ENCODE measurements at places on chromosomes 7 and 10. TPM values are rescaled to one million over a fixed set of nuclear protein-coding genes. Genes with fewer than 3 reads are reported as not detected.

DNA sequence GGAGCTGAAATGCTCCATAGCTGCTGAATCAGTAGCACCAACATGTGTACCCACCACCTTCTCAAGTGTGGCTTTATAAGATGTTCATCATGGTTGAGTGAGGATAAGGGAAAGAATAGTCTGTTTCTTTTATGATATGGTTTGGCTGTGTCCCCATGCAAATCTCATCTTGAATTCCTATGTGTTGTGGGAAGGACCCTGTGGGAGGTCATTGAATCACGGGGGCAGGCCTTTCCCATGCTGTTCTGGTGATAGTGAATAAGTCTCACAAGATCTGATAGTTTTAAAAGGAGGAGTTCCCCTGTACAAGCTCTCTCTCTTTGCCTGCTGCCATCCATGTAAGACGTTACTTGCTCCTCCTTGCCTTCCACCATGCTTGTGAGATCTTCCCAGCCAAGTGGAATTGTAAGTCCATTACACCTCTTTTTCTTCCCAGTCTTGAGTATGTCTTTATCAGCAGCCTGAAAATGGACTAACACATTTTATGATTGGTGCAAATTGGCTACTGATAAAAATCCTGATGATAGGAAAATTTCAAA is 799.9 kb downstream of the TNS3 start:
- DNase-seq: no peak
- no peaks in the 10 kb centered on the region for H3K27me3 ChIP-seq
- H3K4me3 ChIP-seq: no peak overlapping the region
- H3K27ac ChIP-seq: no peak overlapping the region
- no peaks in the 10 kb centered on the region for H3K36me3 ChIP-seq

GRCh38 chr7:40799-41750 is 151.3 kb upstream of the FAM20C start:
- H3K4me1 ChIP-seq: no peaks in the 10 kb centered on the region
- no peak overlapping the region for H3K27ac ChIP-seq
- no peak overlapping the region for H3K4me3 ChIP-seq
- H3K27me3 ChIP-seq: peaks cover 43% of the 10 kb centered on the region

- H3K27ac ChIP-seq: no peak overlapping the region
- no peaks in the 10 kb centered on the region for H3K27me3 ChIP-seq
- peak; percentile 73 for DNase-seq
- H3K4me1 ChIP-seq: no peaks in the 10 kb centered on the region
These were observed 47.1 kb upstream of the UCN3 start for GRCh38 chr10:5317547-5318107.

DNA sequence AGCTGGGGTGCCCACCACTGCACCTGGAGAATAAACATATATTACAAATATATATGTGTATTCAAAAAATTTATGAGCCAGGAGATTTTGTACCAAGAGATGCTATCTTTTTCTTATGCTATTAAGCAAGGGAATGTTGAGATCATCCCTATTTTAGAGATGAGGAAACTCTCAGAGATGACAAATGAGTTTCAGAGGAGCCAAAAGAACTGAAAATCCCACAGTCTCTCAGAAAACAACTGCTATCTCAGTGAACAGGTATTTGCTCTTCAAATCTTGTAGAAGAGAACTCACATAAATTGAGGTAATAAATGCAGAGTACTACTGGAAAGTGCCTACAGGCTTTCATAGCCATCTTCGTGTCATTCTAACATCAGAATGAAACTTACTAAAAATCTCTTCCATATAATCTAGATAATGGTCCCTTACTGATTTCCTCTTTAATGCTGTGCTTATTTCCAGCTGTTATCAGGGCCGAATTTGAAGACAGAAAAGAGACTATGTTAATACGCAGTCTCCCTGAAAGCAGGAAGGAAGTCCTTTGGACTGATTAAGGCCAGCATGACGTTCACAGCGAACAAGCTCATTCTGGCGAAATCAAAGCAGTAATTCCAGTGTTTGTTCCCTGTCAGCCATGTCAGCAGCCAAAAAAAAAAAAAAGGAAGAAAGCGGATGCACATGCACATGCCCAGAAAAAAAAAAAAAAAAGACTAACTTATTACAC is 29.4 kb upstream of the ANAPC16 start:
- no peak overlapping the region for H3K4me3 ChIP-seq
- H3K27ac ChIP-seq: no peak overlapping the region
- peaks cover 7% of the 10 kb centered on the region for H3K36me3 ChIP-seq

GRCh38 chr10:103666087-103666761 is 172.7 kb downstream of the NEURL1 start:
- peak; percentile 31 for DNase-seq
- no peak overlapping the region for H3K4me3 ChIP-seq
- H3K27me3 ChIP-seq: no peaks in the 10 kb centered on the region
- H3K4me1 ChIP-seq: peaks cover 25% of the 10 kb centered on the region
- H3K27ac ChIP-seq: no peak overlapping the region

DNA sequence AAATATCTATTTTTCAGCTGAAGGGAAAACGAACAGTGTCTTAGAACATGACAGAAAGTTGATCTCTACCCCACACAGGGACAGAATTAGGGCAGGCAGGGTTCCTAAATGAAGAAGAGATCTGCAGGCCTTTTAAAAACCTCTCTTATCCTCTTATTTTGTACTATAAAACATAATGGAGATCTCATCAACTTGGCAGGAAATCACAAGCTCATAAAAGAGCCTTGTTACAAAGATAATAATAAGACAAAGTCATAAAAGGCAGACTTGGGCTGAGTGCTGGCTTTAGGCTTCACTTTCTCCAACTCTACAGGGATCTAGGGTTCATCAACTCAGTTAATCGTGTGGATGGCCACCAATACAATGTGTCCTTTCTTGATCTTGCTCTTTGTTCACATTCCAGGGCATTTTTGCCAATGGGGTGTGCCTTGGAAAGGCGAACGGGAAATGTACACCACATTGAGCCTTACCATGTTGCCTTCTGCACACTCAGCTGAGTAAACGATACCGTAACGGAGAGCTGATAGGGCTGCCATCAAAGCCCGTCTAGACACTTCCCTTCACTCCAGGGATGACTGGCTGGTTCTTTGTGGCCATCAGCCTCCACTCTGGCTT is 7.1 kb upstream of the TEX36 start:
- H3K4me1 ChIP-seq: peaks cover 2% of the 10 kb centered on the region
- no peaks in the 10 kb centered on the region for H3K36me3 ChIP-seq
- no peak overlapping the region for H3K4me3 ChIP-seq
- no peak overlapping the region for H3K27ac ChIP-seq
- no peak for DNase-seq
- peaks cover 7% of the 10 kb centered on the region for H3K27me3 ChIP-seq

GRCh38 chr7:1301054-1301881 is 68.6 kb downstream of the UNCX start:
- no peak overlapping the region for H3K27ac ChIP-seq
- H3K4me1 ChIP-seq: no peaks in the 10 kb centered on the region
- no peaks in the 10 kb centered on the region for H3K36me3 ChIP-seq
- no peak overlapping the region for H3K4me3 ChIP-seq

GRCh38 chr10:32149252-32149955 is 93.2 kb upstream of the KIF5B start:
- DNase-seq: peak; percentile 87
- H3K36me3 ChIP-seq: no peaks in the 10 kb centered on the region
- H3K4me1 ChIP-seq: 0 out of 2 replicates have a peak, but pooled peaks cover 3% of the 10 kb centered on the region
- H3K27me3 ChIP-seq: no peaks in the 10 kb centered on the region
- H3K27ac ChIP-seq: no peak overlapping the region

DNA sequence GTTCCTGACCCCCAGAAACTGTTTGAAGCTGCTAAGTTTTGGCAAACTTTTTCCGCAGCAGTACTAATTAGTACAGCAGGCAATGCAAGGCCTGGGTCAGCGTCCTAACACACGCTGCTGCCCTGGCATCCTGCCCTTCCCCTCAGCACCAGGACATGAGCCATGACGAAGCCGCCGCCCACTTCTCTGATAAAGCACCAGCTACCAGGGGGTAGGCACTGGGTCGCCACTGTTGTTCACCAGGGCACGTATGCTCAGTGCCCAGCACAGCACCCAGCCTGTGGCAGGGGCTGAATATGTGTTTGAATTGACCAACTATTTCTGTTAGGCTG is 59.5 kb downstream of the CHST15 start:
- H3K4me3 ChIP-seq: no peak overlapping the region
- no peak overlapping the region for H3K27ac ChIP-seq
- no peaks in the 10 kb centered on the region for H3K4me1 ChIP-seq
- H3K27me3 ChIP-seq: no peaks in the 10 kb centered on the region
- DNase-seq: no peak

The ZSCAN25 gene
- total RNA-seq: 9.2 TPM

The SP8 gene
- total RNA-seq: not detected

DNA sequence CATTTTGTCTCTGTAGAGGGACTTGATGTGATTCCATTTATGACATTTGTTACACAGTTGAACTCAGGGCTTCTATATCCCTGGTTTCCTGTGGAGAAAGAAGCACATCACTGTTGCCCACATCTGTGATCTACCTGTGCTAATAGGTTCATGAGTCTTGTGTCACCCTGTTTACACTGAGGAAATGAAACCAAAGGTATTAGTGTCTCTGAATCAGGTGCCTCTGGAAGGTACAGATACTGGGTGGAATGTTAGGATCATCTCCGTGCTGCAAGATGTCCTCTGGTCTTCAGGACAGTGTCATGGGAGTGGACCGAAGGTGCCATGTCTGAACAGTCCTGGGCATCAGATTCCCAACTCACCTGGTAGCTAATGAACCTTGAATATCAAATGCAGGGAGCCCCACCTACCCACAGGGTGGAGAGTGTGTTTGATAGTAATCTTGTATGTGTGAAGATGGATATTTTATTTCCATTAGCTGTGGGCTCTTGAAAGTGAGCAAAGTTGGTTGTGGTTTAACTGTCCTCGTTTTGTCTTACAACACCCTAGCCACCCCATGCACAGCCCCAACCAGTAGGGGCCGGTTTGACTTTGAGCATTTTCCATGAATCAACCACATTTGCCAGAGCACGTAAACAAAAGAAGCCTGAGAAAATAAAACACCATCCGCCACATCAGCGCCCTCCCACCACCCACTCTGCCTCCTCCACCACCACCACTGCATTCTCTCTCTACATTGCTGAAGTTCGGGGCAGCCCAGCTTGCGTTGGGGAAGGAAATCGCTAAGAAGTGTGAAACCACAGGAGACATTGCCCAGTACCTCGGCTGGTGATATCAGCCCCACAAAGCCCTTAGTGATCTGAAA is 40.7 kb downstream of the TARP start:
- no peak overlapping the region for H3K27ac ChIP-seq
- no peak overlapping the region for H3K4me3 ChIP-seq
- peak; percentile 10 for DNase-seq
- H3K36me3 ChIP-seq: peaks cover 15% of the 10 kb centered on the region
- H3K4me1 ChIP-seq: peaks cover 2% of the 10 kb centered on the region
- H3K27me3 ChIP-seq: peaks cover 2% of the 10 kb centered on the region

DNA sequence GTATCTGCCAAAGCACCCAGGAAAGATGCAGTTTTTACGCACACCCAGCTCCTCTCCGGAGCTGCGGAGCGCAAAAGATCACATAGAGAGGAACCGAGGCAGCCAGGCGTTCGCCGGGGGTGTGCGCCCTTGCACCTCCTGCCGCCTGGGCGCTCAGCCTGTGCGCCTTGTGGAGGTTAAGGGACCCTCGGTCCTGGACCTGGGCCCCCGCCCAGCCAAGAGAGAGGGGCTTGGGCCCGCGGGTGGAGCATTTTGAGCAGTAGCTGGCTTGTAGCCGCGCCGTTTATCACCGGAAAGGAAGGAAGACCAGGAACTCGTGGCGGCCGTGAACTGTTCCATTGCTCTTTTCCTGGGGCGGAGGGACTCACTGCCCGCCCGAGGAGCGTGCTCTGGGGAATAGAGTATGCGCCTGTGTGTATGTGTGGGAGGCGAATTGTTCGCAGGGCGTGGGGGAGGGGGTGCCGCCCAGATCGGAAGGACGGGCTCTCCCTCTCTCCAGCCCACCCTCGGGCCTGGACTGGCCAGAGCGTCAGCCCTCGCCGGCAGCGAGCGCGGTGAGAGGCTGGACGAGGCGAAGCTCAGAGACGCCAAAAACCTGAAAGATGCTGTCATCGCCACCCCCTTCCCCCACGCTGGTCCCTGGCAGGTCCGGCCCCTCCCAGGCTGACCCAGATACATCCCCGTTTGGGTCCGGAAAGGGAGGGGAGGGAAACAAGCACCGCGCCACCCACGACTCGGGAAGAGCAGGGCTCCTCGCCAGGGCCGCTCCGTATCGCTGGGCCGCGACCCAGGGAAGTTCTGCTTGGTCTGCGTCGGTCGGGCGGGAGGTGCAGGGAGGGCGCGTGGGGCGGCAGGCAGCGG is 1.2 kb upstream of the WNT2 start:
- H3K4me1 ChIP-seq: peaks cover 7% of the 10 kb centered on the region
- peak overlapping the region; percentile 8 for H3K27ac ChIP-seq
- peak; percentile 70 for DNase-seq
- peak overlapping the region; percentile 21 for H3K4me3 ChIP-seq

DNA sequence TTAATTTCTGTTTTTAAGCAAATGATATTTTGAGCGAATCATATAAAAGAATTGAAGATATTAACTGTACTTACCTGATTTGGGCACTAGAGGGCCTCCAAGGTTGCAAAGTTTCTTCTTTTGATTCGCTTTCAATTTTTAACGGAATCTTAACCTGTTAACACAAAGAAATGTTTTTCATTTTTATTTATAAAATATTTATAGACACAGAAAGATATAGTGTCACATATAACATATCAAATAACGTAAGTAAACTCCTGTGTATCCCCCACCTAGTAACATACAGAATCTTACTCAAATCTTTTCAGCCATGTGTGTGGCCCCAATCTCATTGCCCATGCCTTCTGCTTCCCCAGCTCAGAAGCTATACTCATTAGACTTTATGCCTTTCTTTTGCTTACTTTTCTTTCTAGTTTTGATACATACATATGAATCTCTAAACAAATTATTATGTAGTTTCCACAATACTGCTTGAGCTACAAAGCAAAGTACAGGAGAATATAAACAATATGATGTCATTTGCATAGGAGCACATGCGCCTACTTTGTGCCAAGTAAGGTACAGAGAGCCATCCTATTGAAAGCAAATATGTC is 49.5 kb upstream of the ZPBP start:
- DNase-seq: peak; percentile 21
- H3K27ac ChIP-seq: no peak overlapping the region
- no peaks in the 10 kb centered on the region for H3K27me3 ChIP-seq
- no peak overlapping the region for H3K4me3 ChIP-seq

DNA sequence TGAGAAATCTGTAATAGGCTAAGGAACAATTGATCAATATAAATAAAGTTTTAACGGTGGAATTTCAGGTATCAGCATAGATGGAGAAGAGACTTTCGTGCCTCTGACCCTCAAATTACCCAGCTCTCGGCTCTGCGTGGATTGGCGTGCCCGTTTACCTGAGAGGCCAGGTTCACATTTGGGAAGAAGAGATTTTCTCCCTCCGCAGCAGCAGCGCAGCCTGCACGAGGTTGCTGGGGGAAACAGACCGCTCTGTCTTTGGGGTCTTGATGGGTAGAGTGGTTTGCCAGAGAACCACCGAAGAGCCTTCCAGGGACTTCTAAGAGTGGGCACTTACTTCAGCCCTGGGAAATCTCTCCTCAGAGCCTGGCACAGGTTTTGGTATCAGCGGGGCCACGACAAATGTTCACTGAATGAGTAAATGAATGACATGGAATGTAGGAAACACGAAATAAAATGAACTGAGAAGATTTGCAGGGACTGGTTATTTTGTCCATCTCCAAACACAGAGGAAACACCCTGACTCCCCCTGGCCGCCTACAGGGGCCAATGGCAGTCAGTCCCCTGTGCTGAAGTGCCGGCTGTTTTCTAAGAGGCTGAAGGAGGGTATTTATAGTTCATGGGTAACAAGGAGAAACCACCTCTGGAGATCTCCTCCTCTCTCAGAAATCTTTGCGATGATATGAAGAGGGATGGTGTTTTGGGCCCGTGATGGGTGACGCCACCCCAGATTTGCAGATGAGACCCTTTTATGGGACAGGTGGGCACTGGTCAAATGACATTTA is 338.5 kb downstream of the ADARB2 start:
- no peak for DNase-seq
- no peak overlapping the region for H3K27ac ChIP-seq
- H3K36me3 ChIP-seq: no peaks in the 10 kb centered on the region
- no peak overlapping the region for H3K4me3 ChIP-seq
- H3K4me1 ChIP-seq: no peaks in the 10 kb centered on the region

The MAGI2 gene
- 27.2 TPM for total RNA-seq

The TBRG4 gene
- 56.7 TPM for total RNA-seq
